Thoracic aorta endothelial cell (primary cell): ENCODE measurements at places on chromosomes 5 and 9. TPM values are rescaled to one million over a fixed set of nuclear protein-coding genes. Genes with fewer than 3 reads are reported as not detected.

ARSI gene
- total RNA-seq, result not detected in 2 replicates

SLCO4C1 gene
- under 0.01 TPM in 1 of 2 replicates, not detected in the other for total RNA-seq

PLCXD3 gene
- under 0.01 and 0.13 TPM in 2 replicates for total RNA-seq

PCDHB16 gene
- 0.07 and 0.13 TPM in 2 replicates for total RNA-seq

PRR16 gene
- 0.29 and 0.66 TPM in 2 replicates for total RNA-seq

PPIC gene
- 26.3 and 33.9 TPM in 2 replicates for total RNA-seq

NDUFS4 gene
- total RNA-seq, result 88.2 and 95.3 TPM in 2 replicates

DOK3 gene
- total RNA-seq, result 0.86 and 2.8 TPM in 2 replicates

TRAF1 gene
- 1.1 and 1.3 TPM in 2 replicates for total RNA-seq

GZMA gene
- total RNA-seq, result not detected in 2 replicates

CERCAM gene
- 20.7 and 22.5 TPM in 2 replicates for total RNA-seq
